ENCODE measurements at places on chromosomes 5 and 9. TPM values are rescaled to one million over a fixed set of nuclear protein-coding genes. Genes with fewer than 3 reads are reported as not detected.

DNA sequence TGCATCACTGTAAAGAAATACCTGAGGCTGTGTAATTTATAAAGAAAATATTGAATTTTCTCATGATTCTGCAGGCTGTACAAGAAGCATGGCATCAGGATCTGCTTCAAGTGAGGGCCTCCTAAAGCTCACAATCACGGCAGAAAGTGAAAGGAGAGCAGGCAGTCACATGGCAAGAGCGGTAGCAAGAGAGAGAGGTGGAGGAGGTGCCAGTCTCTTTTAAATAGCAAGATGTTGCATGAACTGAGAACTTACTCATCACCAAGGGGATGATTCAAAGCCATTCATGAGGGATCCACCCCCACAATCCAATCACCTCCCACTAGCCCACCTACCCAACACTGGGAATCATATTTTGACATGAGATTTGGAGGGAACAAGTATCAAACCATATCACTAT, 184.5 kb upstream of the PAPPA start:
- no peak for DNase-seq

DNA sequence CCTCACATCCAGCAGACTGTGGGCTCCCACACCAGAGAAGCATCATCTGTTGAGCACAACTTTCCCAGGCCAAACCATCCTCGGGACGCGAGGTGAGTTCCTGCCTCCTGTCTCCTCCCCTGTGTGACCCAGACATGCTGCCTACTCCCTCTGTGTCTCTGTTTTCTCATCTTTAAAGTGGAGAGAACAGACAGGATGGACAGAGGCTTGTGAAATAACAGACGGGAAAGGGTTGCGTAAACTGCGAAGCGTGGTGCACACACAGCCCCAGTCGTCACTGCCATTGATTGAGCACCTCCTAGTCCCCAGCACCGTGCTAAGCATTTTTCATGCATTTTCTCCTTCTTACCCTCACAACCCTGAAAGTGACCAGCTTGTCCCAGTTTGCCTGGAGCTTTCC, 52.1 kb upstream of the LMX1B start:
- DNase-seq, result no peak

GRCh38 chr9:114093031-114093471, 6.0 kb downstream of the KIF12 start:
- no peak for DNase-seq

DNA sequence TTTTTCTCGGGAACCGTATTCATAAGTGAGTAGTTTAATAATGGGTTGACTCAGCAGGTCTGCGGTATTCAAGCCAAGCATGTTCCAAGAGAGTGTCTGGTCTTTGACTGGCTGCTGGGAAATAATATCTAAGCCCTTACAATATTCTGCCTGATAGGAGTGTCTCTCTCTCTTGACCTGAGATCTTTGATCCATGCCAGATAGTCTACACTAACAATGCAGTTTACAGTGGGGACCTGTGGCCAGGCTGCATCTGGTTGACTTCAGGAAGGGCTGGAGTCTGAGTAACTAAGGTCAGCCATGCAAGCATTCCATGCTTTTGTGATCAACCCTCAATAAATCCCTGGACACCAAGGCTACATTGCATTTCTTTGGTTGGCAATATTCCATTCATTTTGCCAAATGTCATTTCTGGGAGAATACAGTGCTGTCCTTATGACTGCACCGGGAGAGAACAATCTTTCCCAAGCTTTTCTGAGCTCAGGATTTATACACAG, 195.5 kb downstream of the SEMA5A start:
- DNase-seq, result no peak

DNA sequence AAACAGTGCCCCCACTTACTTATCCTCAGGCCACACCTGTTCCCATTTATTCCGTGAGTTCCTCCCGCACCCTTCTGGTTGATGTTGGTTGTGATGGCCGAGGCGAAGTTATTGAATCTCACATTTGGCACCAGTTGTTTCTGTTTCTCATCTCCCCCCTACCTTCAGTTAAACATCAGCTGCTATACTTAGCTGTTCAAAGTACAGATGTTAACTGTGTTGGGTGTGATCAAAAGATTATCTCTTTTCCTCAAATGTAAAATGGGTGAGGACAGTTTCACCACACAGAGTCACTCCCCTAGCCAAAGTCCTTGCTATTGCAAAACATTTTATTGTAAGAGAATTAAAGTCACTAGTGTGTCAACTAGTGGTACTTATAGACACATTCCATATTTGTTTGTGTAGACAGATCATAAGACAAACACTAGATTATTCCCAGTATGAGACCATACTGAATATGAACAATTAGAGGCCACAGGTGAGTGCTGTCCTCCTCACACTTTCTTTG, 43.2 kb upstream of the PRSS3 start:
- no peak for DNase-seq

GRCh38 chr5:6715758-6716628, 2.8 kb downstream of the TENT4A start:
- no peak for DNase-seq

DNA sequence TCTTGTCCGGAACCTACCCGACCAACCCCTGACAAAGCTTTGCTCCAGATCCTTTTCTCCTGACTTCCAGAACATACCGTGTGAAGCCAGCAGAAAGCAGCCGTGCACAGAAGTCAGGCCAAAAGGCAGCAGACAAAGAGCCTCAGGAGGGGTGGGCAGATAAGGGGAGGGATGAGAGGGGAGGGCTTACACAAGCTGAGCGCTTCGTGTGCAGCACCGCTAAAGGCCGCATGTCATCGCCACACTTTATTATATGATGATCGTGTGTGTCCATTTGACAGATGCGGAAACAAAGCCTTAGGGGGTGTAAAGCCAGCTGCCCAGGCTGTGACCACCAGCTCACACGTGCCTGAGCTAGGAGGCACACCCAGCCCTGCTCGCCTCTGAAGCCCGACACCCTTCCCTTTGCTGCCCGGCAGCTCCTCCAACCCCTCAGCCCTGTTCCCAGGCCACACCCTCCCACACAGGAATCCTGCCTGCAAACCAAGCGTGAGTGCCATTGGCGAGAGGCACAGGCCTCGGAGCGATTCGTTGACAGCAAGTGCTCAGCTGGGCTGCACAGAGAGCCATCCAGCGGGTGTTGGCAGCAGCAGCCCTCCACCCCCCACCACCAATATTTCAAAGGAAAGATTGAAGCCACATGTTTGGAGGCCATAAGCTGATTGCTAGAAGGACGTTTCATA, 170.5 kb upstream of the SMIM23 start:
- DNase-seq, result no peak

DNA sequence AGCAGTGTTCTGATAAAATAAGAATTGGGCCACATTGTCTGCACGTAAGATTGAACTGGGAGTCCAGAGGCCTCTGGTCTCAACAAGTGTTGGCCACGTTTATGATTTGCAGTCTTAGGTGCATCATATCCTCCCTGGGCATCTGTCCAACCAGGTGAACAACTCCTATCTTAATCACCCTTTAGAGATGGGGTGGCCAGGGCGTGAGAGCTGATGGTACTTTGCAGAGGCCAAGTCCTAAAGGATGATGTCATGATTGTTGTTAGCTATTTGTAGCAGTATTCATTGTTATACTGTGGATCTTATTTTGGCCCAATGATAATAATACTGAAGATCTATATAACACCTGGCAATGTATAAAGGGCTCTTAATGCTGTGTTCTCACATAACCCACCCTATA, 73.2 kb upstream of the RARS1 start:
- DNase-seq, result no peak

DNA sequence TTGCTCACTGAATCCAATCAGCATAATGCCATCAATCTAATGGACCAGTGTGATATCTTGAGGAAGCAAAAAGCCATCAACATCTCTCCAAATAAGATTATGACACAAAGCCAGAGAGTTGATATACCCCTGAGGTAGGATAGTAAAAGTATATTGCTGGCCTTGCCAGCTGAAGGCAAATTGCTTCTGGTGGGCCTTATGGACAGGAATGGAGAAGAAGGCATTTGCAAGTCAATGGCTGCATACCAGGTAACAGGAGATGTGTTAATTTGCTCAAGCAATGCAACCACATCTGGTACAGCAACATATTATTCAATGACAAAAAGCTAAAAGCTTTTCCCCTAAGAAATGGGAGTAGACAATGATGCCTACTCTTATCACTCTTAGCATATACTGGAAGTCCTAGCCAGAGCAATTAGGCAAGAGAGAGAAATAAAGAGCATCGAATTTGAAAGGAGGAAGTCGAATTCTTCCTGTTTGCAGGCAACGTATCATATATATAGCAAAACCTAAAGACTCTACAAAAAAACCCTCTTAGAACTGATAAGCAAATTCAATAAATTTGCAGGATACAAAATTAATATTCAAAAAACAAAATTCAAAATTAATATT, 216.1 kb upstream of the RASA1 start:
- no peak for DNase-seq

DNA sequence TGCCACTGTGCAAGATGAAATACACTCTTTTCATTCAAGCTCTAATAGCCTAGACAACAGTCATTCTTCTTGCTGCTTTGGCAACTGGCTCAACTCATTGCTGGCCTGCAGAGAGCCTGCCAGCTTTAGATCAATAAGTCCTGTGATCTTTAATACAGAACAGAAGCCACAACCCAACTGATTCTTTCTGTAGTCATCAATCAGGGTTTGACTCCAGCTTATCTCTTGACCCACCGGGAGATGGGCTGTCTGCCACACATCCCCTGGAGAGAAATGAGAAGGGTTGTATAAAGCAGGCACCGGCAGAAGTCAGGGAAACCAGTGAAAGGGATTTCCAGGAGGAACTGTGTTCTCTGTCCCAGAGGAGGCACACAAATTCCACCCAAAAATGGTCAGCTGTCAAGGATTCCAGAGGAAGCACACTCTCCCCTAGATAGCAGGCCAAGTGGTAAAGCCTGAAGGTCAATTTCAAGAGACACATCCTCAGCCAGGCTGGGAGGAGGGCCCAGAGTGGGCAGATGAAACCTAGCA, 24.5 kb downstream of the LHFPL2 start:
- DNase-seq, result no peak

DNA sequence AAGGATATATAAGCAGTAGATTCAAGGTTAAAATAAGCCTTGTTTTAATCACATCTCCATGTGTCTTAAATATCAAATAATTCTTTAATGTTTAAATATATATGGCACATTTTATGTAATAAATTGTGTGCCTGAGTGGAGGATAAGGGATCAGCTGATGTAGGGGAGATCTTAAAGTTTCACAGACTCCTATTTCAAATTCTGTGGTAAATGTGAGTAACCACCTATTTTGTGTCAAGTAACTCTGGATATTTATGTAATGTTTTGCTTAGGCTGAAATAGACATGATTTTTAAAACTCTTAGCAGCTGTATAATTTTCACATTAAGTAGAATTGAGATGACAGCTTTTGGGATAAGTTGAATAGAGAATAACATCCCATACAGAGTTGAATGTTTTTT, 41.3 kb upstream of the ITGA2 start:
- no peak for DNase-seq

DNA sequence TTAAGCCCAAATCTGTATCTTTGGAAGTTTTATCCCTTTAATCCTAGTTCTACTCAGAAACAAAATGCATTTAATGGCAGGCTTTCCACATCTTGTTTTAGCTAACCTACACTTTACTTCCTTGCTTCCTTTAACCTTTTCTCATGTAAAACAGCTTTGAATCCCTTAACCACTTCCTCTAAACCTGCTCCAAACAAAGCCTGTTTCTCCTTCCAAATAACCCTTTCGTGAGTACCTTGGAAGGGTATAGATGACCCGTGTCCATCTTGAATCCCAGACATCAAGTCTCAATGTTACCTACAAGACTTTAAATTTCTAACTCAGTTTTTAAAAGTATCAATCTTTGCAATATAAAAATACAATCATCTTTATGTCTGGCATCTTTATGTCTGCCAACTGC, 78.4 kb downstream of the DROSHA start:
- no peak for DNase-seq

- no peak for DNase-seq
Measured at GRCh38 chr9:133659516-133659915, 23.4 kb downstream of the DBH start.

- no peak for DNase-seq
Measured at GRCh38 chr5:127216143-127216542, 74.5 kb upstream of the MEGF10 start.

DNA sequence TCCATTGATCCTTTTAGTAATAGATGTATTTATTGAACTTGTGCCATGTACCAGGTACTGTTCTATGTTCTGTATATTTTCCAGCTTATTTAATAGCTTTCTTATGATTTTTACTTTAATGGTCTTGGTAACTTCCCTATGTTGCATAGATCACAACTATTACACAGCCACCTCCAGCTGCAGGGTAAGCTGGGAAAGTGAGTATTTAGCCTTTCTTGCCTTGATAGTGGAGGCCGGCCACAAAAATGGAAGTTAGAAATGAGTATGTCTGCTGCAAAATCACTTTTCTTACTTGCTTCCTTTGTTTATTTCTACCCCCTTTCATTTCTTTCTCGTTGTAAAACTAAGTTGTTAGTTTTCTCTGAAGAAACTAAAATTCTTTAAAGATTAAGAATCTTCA, 43.1 kb upstream of the ANKDD1B start:
- DNase-seq, result no peak

GRCh38 chr5:109645707-109646192, 44.0 kb upstream of the MAN2A1 start:
- DNase-seq, result no peak

DNA sequence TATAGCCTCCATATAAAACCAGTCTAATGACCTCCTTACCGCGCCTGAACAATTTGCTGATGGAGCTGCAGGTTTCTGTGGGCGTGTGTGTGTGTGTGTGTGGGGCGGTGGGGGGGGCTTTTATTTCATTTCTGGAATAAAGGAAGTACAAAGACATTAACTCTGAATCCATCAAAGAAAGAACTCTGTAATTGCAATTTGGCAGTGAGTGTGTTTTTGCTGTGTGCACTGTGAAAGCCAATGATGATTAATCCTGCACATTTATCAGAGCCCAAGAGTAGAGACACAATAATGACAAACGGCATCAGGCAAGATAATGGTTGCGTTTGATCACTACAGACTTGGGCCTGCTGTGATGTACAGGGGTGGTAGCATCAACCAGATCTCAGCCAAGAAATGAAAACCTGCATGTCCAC, 29.3 kb upstream of the NDFIP1 start:
- no peak for DNase-seq

DNA sequence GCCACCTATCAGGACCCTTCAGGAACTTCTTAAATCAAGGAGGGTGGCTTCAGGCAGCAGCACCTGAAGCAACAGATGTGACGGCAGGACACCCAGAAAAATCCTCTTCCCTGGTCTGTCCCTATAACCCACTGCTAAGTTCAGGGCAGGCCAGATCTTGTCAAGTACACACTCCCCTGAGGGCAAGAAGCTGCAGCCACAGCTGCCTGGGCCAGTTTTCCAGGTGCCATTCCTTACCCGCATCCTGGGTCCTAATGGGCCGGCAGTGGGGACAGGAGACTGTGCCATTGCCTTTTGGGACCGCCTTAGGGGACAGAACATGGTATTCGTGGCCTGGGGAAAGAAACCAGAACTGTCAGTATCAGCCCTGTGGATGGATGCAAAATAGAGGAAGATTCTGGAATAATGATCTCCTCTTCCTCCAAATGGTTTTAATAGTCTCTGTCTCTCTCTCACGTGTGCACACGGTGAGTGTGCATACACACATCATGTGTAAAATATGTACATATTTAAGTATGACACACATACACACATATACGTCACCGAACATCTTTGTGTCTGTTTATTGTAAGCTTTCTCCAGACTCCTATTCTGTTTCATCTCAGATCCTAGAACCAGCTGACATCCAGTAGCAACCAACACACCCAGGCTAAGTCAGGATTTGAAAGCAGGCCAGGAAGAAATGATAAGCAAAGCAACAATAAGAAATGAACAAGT, 14.0 kb downstream of the ORM2 start:
- no peak for DNase-seq

MRPL22 gene
- total RNA-seq, result 28.1 TPM

IL4 gene
- total RNA-seq, result not detected

OSMR gene
- total RNA-seq, result 0.82 TPM

ANKRD34B gene
- total RNA-seq, result 0.41 TPM

PHAX gene
- total RNA-seq, result 96.6 TPM

ADGRD2 gene
- total RNA-seq, result not detected

RANBP17 gene
- 190 TPM for total RNA-seq

All from frontal cortex (tissue), 4 donors.